Left kidney (tissue), 8 donors: ENCODE measurements at places on chromosomes 13 and 19. TPM values are rescaled to one million over a fixed set of nuclear protein-coding genes. Genes with fewer than 3 reads are reported as not detected.

Gene FCGBP
- 5.8 TPM for polyA plus RNA-seq

Gene FBXO27
- polyA plus RNA-seq: 8.4 TPM

Gene ZFP30
- 29.6 TPM for polyA plus RNA-seq

Gene ATP8A2
- 6.8 TPM for polyA plus RNA-seq

Gene IRS2
- polyA plus RNA-seq: 10.4 TPM

GRCh38 chr13:49893591-49893990 lies 42.5 kb downstream of the SPRYD7 start:
- DNase-seq: no peak

DNA sequence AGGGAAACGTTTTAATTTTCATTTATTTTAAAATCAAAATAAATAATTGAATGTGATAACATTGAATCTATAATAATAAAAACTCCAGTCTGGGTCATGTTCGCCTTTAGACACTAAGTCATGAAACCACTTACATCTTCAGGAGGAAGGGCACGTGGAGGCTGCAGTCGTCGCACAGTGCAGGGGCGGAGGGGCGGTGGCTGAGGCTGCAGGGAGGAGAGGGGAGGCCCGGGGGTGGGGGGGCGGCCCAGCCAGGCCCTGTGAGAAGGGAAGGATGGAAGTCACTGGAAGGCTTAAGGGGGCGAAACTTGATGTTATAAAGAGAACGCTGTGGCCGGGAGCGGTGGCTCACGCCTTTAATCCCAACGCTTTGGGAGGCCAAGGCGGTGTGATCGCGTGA lies 14.9 kb upstream of the LATS2 start:
- no peak for DNase-seq

DNA sequence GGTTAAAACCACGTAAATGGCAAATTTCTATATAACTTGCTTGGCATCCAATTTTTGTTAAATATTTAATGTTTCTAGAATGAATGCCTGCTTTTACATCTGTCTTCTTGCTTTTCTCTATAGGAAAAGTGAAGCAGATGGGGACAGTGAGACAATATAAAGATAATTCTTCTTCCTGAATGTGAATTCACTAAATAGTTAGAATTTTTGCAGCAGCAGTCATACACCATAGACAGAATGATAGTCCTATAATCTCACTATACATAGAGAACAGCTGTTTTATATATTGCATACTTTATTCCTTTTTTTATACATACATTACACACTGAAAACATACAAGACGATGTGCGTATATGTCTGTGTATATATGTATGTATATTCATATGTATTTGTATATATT lies 1127.3 kb downstream of the PCDH9 start:
- no peak for DNase-seq

GRCh38 chr19:5698635-5699422 lies 8.7 kb downstream of the RPL36 start:
- no peak for DNase-seq

DNA sequence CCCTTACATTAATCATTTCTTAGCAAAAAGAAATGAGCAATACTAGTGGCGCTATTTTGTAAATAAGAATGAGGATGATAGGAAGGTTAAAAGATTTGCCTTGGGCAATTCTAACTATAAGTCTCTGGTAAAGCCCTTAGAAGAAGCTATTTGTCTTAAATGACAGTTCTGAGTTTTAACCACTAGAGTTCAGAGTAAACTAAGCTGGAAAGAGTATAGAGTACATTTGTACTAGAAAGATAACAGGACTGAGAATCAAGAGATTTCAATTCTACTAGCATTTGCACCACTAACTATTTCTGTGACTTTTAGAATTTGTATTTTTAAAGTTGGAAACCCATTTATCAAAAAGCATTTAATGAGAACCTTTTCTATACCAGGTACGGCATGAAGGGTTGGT lies 750.3 kb downstream of the OLFM4 start:
- DNase-seq: no peak

GRCh38 chr13:45747071-45747470 lies 45.0 kb downstream of the CBY2 start:
- DNase-seq: no peak

- DNase-seq: no peak
Measured at GRCh38 chr19:11555246-11555645, 3.8 kb downstream of the ELOF1 start.

GRCh38 chr13:23434491-23434890 lies 989 bp upstream of the SACS start:
- DNase-seq: no peak

DNA sequence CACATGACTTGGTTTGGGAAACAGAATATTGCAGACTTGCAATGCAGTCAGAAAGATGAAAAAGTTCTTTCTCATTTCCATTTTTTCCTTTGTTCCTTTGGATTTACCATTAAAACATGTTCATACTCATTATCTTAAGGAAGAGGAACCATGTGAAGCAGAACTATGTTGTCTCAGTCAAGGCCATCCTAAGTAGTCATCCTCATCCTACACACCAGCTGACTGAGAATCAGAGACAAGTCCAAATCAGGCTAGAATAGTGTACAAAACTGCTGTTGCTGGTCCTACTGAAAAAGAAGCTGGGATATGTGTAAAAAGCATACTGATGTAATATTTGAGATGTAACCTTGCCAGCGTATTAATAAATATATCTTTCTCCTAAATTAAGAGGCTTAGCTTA lies 433.4 kb downstream of the SLITRK5 start:
- DNase-seq: no peak

GRCh38 chr13:26061947-26062346 lies 10.1 kb upstream of the SHISA2 start:
- DNase-seq: no peak

DNA sequence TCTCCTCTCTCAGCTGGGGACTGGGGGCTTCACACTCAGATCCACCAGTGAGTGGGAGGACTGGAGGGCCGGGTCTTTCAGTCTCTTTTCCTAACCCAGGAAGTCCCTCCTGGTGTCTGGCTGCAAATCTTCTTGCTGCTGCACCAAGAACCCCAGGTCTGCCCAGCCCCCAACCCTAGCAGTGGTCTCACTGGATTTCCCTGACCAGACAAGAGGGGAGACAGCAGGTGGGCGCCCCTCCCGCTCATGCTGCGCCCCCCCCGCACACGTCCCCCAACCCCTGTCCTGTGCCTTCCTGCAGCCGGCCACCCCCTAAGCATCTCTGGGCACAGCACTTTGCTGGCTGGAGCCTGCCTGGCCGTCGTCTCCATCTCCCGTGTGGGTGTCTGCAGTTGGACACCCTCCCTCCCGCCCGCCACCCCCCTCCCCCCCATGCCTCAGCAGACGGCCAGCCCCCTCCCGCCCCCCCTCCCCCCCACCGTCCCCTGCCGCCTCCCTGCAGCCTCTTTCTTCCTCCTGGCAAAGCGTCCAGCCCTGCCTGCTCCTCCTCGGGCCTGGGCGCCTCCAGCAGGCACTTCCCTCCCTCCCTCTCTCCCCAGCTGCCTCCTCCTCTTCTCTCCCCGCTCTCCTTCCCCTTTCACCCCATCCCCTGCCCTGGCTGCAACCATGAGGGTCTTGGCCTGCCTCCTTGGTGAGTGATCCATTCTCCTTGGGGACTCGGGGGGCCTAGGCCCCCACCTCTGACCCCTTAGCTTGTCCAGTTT lies at the start of gene SSC5D:
SSC5D (plus strand) TSS at position 513 of the 764 bp plus-strand sequence; CDS start at position 667, 154 bp downstream.
- no peak for DNase-seq

DNA sequence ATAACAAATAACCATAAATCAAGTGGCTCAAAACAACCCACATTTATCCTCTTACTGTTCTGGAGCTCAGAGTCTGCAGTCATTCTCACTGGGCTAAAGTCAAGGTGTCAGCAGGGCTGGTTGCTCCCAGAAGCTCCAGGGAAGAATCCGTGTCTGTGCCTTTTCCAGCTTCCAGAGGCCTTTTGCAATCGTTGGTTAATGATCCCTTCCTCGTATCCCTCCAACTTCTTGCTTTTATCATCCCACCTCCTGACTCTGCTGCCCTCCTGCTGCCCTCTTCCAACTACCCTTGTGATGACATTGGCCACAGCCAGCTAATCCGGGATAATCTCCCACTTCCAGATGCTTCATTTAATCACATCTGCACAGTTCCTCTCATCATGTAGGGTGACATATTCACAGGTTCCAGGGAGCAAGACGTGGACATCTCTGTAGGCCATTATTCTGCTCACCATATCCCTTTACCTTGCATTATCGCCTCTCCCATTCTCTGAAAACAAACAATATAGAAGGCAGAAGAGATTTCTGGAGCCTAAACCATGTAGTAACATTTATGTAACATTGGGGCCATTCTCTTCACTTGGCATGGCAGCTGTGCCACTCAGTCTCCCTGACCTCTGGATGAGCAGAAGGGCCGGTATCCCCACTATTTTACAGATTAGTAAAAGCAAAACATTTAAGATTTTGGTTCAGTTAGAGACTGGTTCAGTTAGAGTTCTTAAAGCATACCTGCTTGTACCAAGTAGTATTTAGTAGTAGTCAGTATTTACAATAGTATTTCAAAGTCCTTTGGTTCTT lies 53.5 kb downstream of the RFC3 start:
- no peak for DNase-seq

DNA sequence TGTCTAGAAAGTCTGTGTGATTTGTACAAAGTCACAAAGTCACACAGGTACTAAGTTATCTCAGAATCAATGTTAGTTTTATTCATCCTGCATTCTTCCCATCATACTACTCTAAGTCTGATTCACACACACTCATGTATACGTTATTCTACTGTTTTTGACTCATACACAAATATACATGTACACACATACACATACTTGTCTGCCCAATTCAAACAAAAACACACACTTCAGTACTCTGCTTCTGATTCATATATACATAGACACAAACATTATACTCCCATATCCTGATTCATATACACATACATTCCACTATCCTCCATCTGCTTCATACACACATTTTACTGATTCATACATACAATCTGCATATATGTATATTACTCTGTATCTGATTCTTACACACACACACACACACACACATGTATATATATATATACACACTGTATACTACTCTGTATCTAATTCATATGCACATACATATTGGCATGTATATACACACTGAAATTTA lies 69.3 kb downstream of the KLF12 start:
- DNase-seq: no peak

GRCh38 chr13:73092829-73093228 lies 34.0 kb downstream of the KLF5 start:
- peak; percentile 67 for DNase-seq
